ENCODE measurements at places on chromosomes 2 and 18. TPM values are rescaled to one million over a fixed set of nuclear protein-coding genes. Genes with fewer than 3 reads are reported as not detected.

Gene POTEJ
- total RNA-seq: not detected

Gene IL36A
- total RNA-seq: not detected

Gene MRO
- 0.18 TPM for total RNA-seq

Gene HNRNPLL
- 25.0 TPM for total RNA-seq

Gene ERICH2
- total RNA-seq: not detected

Gene GCKR
- 0.48 TPM for total RNA-seq

Gene PLGLB2
- total RNA-seq: 0.16 TPM

Gene SMIM21
- not detected for total RNA-seq

Gene VWA3B
- total RNA-seq: not detected

Gene TCF4
- total RNA-seq: 2.0 TPM

Gene NBEAL1
- total RNA-seq: 3.8 TPM

Gene ATP5F1A
- total RNA-seq: 302 TPM

Gene TXNDC2
- total RNA-seq: 0.12 TPM

Gene COL4A3
- 1.1 TPM for total RNA-seq

Gene MROH2A
- 0.28 TPM for total RNA-seq

Gene OR6B2
- total RNA-seq: not detected

Gene INPP1
- total RNA-seq: 29.4 TPM

Gene HOXD9
- 1.7 TPM for total RNA-seq

Gene METTL4
- total RNA-seq: 5.5 TPM

Measured in A549 treated with RU486 at 1 μM for 4 hours (cell line).